Activated CD8-positive, alpha-beta memory T cell treated with anti-CD3 and anti-CD28 coated beads for 1 hour (primary cell): ENCODE measurements at places on chromosomes 1 and 21.

GRCh38 chr1:180028864-180029263 is 74.3 kb downstream of the CEP350 start:
- no peak for DNase-seq

- DNase-seq: no peak
Observed at GRCh38 chr1:47931395-47931794, 65.8 kb downstream of the TRABD2B start.

- no peak for DNase-seq
Observed at GRCh38 chr1:21927533-21928237, 9.4 kb downstream of the HSPG2 start.

DNA sequence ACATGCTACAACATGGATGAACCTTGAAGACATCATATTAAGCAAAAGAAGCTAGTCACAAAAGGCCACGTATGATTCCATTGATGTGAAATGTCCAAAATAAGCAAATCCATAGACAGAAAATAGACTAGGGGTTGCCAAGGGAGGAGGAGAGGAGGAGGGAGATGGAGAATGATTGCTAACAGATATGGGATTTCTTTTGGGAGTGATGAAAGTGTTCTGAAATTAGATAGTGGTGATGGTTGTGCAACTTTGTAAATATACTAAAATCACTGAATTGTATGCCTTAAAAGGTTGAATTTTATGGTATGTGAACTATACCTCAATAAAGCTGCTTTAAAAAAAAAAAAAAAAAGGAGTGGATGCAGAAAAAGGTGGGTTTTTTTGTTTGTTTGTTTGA is 7.6 kb downstream of the CLSTN1 start:
- no peak for DNase-seq

- DNase-seq: no peak
Observed at GRCh38 chr1:54681358-54681757, 34.3 kb upstream of the TTC4 start.

DNA sequence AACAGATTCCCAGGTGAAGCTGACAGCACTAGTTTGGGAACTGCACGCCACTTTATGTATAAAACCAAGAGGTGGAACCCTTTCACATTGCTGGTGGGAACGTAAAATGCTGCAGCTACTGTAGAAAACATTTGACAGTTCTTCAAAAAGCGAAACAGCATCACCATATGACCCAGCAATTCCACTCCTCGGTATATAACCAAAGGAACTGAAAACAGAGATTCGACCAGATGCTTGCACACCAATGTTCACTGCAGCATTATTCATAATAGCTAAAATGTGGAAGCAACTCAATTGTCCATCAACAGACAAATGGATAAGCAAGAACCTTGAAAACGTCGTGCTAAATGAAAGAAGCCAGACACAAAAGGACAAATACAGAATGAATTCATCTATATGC is 17.5 kb downstream of the RSPH1 start:
- no peak for DNase-seq

DNA sequence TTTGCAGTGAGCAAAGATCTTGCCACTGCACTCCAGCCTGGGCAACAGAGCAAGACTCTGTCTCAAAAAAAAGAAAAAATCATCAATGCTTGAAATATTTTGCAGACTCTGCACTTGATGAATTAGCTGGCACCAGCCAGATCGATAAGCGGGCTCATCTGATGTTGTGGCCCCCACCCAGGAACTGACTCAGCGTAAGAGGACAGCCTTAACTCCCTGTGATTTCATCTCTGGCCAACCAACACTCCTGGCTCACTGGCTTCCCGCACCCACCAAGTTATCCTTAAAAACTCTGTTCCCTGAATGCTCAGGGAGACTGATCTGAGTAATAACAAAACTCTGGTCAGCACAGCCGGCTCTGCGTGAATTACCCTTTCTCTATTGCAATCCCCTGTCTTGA is 98.9 kb downstream of the SPSB1 start:
- DNase-seq: no peak

DNA sequence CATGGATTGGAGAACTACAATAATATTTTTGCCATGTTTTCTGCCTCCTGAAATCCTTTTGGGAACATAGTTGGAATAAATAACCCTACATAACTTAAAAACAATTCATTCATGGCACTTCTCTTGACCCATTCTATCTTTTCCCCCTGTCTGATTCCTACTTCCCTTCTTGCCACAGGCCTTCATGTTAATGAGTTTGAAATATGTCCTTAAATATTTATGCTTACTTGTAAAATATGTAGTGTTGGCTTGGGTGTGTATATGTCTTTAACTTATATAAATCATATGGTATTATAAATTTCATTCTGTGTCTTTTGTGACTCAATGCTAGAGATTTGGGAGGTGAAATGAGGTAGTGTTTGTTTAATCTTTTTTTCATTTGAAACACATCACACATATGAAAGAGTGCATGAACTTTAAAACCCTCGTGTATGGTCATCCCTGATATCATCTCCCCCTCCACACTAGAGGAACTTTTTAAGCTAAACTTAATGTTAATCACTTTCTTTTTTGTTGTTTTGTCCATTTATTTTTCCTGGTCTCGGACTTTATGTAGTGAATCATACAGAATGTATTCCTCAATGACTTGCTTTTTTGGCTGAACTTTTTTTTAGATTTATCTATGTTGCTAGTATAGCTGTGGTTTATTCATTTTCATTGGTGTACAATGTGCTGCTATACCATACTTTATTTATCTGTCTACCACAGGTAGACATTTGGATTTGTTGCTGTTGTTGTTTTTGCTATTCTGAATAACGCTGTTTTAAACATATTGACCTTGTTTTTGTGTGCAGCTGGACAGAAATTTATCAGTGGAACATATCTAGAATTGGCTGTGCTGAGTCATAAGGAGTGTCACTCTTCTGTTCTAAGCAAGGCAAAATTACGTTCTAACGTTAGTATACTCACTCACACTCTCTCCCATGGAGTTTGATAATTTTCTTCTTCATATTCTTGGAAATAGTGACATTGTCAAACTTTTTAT is 441.6 kb downstream of the PLPP3 start:
- no peak for DNase-seq

GRCh38 chr1:56645677-56646305 is 677 bp downstream of the PRKAA2 start:
- no peak for DNase-seq

GRCh38 chr1:59900640-59901039 is 25.9 kb downstream of the CYP2J2 start:
- DNase-seq: no peak

GRCh38 chr1:58883888-58884482 is 100.1 kb upstream of the JUN start:
- DNase-seq: no peak

- no peak for DNase-seq
Observed at GRCh38 chr1:31900790-31901189, 37.4 kb downstream of the PTP4A2 start.

DNA sequence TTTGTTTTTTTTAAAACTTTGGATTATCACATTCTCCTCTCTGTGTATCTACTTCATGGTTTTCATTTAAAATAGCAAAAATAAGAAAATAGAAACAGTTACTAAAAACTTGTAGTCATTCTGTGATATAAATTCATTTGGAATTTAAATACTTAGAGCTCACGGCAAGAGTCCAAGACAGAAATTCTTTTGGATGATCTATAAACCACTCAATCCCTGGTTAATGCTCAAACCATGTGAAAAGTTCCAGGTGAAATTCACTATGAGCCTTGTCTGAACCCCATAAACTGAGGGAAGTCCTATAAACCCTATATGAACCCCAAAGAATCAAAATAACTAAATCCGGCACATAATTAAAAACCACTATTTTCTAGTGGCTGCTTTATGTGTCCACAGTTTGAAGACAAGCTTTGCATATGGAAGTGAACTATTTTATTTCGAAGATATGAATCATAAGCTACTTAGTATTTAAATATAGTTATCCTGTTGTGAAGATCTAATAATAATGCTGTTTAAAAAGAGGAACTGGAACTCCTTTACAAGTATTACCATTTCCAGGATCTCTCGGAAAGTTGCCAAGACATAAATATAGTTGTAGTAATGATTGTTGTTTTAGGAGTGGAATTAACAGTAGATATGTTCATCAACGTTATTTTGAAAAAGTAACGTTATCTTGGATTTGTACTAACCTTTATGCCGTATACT is 163.5 kb downstream of the NFIA start:
- no peak for DNase-seq

- DNase-seq: no peak
Observed at GRCh38 chr1:172843444-172843843, 184.5 kb downstream of the FASLG start.

GRCh38 chr1:63623952-63624351 is 30.7 kb downstream of the PGM1 start:
- no peak for DNase-seq

- DNase-seq: no peak
Observed at GRCh38 chr1:77802026-77802425, 22.6 kb downstream of the MIGA1 start.

GRCh38 chr21:22244516-22244915 is 1246.3 kb downstream of the NCAM2 start:
- no peak for DNase-seq

GRCh38 chr1:19433719-19433998 is 51.7 kb downstream of the CAPZB start:
- no peak for DNase-seq
